ENCODE measurements at places on chromosomes 1 and 21.

- DNase-seq, result no peak
These were observed 44.7 kb downstream of the PLEKHA6 start for GRCh38 chr1:204314893-204315658.

- no peak for DNase-seq
These were observed 201.6 kb downstream of the SDCCAG8 start for GRCh38 chr1:243457363-243457982.

DNA sequence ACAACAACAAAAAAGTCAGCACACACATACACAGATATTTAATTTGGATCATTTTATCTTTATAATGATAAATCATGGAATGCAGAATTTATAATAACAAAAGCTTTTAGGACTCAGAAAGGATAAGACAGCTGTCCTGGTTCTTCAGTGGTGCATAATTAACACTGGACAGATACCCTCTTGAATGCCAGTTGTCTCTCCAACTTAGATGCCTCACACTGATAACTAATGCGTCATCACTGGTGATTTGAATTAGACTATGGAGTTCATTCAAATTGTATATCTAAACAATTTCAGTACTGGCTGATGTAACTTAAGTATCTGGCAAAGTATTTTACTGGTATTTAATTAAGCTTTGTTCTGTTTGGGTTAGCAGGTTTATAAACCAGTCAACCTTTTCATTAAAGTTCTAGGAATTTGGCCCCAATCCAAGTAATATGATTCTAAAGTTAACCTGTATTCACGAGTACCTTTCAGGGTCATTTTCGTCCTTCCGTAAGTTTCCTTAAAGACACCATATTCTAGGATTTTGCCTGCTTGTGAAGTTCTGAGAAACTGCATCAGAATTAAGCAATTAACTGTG, 1199.5 kb upstream of the TMPRSS15 start:
- DNase-seq, result no peak

DNA sequence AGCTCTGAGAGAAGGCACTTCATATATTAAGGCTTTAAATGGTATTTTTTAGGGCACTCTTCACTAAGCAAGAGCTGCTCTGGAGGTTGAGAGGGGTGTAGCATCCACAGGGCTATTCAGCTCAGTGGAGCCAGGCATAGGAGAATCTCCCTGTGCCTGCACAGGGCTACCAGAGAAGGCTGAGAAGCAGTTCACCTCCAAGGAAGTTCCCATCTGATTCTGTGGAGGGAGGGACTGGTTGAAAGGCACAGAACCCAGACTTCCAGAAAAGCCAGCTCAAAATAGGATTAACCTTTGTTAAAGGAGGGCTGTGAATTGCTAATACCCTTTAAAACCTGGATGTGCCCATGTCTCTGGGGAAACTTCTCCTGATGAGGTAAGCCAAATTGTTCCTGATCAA, 304.5 kb downstream of the TTLL7 start:
- no peak for DNase-seq

DNA sequence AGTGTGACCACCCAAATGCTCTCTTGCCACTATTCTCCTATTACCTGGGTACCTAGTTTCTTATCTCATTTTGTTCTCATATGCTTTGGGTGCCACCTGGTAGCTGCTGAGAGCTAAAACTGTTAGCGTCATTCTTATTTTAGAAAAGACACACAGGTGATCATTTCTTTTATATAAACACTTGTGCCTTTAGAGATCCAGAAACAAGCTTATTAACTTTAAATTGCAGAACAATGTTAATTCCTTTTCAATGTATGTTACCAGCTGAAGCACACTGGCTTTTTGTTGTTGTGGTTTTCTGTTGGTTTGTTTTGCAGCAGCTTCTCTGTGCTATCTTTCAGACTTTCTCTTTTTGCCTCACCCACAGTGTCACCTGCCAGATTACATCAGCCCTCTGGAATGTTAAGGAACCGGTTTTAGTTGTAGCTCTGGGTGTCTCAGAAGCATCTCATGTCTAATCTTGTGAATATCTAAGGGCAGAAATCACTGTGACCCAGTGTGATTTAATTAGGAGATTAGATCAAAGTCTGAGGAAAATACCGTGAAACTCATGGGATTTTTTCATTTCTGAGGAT, 43.4 kb upstream of the SLC19A2 start:
- no peak for DNase-seq

- DNase-seq, result no peak
These were observed 42.1 kb upstream of the SYT6 start for GRCh38 chr1:114195819-114196218.

GRCh38 chr1:13943055-13943454, 243.1 kb downstream of the PRDM2 start:
- no peak for DNase-seq

DNA sequence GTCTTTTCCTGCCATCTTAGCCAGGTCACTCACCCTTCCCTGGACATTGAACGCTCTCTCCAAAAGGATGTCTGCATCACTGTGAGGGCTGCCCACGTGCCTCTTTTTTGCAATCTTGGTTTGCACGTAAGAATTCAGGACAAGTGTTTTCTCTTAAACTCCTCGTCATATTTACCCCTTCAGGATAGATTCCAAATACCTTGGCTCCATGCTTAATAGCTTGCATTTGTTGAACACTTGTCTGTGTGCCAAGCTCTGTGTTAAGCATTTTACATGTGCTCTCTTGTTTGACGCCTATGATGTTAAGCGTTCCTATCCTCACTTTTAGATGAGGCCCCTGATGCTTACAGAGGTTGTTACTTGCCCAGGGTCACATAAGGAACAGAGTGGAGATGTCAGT, 29.8 kb downstream of the RCSD1 start:
- no peak for DNase-seq

GRCh38 chr1:184693011-184693410, 61.6 kb downstream of the EDEM3 start:
- DNase-seq, result no peak

DNA sequence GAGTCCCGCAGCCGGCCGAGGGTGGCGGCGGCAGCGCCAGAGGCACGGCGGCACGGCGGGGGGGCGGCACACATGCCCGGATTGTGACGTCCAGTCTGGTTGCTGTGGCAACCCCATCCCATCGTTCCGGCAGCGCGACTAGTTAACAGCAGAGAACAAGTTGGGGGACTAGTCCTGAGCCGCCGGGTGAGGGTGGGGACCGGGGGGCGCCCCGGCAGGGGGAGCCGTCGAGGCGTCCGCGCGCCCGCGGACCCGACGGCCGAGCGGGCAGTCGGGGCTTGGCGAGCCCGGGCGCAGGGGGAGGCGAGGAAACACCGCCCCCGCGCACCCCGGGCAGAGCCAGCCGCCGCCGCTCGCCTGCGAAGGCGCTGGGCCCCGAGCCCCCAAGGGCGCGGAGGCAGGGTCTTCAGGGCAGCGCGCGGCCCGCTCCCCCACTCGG, at the start of gene CHD5:
TSS of gene CHD5 (minus strand) at position 54 of the 439 bp plus-strand sequence. CDS start 298 bp downstream, outside the sequence.
- DNase-seq, result no peak

GRCh38 chr1:160742428-160743127, 3.5 kb downstream of the SLAMF7 start:
- DNase-seq, result no peak

DNA sequence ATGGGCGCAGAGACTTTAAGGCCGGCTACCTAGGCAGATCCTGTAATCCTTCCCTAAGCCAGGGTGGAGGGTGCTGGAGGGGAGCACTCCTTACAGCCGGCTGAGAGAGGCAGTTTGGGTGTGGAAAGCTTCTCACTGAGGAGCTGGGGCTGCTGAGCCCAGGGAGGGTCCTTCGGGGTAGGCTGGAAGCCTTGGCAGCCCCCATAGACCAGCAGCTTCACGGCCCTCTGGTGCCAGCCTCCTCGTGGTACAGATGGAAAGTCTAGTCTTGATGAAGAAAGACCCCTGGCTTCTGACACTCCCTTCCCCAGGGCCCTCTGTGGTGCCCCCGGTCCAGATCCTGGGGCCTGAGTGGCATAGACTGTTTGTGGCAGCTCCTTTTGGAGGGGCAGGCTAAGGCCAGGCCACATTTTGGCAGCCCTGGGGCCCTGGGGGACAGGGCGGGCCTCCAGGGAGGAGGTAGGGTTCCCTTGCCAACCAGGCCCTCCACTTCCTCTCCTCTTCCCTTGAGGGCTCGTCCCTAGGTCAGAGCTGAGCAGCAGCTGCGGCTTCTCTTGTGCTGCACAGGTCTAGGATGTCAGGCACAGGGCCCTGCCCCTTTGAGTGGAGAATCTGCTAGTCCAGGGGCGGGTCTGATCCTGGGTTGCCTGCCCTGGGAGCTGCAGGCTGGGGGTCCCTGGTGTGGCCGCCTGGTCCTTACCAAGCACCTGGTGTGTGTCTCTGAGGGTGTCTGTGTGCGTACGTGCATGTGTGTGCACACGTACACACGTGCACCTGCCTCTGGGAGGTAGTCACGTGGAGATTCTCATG, 4.8 kb downstream of the AMPD2 start:
- peak; percentile 32 for DNase-seq

- DNase-seq, result peak; percentile 58
These were observed 5.2 kb downstream of the H6PD start for GRCh38 chr1:9239622-9240401.

DNA sequence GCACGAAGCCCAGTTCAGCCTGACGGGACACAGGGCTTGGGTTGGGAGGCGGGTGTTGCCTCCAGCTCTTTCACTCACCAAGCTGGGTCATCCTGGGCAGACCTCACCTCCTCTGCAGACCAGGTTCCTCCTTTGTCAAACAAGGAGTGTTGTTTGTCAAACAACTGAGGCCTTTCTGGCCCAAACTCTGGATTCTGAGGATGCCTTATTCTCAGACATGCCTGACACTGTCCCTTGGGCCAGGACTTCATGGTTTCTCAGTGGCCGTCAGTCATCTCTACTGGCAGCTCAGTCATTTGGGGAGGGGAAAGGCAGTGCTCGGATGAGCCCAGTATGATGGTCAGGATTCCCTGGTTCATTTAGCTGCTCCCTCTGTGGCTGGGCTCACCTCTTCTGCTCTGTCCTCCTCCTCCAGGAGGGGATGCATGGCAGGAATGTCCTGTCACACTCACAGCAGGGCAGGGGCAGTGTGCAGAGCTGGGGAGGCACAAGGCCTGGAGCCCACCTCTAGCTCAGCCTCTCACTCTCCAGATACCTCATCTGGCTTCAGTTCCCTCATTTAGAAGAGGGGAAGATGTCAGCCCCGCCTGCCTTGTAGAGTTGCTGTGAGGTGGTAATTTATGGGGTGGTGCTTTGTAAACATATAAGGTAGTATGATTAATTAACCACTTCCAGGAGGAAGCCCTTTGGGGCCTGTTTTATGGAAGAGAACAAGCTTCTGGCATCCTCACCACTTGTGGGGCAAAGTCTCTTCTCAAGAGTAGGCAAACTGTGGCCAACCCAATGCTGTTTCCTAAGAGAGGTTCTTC, 20.6 kb downstream of the SLC2A1 start:
- DNase-seq, result peak; percentile 22
